ENCODE measurements at places on chromosomes 3 and 15.

- no peak for DNase-seq
These were observed 25.5 kb downstream of the CLK3 start for GRCh38 chr15:74641151-74641550.

DNA sequence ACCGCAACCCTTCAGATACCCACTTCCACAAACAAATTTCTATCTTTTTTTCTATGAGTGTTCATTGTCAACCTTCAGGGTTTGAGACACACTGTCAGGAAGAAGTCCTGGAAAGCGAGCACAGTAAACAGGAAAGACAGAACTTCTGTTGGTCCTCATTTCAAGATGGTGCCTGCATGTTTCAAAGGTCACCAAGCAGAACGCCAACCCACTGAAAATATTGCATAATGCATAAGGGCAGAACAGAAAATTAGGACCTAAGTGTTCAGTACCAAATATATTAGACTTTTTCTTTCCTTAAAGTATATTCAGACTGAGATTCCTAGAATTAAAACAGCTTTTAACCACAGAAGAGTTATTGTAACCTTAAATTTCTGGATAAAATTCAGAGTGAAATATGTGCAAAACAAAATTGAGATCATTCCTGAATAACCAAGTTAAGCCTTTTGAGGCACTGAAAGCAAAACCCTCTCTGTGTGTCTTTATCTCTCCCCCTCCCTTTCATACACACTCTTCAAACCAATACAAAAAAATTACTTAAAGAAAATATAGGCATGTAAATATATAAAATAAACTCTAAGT is 387.8 kb upstream of the THBS1 start:
- DNase-seq, result no peak

DNA sequence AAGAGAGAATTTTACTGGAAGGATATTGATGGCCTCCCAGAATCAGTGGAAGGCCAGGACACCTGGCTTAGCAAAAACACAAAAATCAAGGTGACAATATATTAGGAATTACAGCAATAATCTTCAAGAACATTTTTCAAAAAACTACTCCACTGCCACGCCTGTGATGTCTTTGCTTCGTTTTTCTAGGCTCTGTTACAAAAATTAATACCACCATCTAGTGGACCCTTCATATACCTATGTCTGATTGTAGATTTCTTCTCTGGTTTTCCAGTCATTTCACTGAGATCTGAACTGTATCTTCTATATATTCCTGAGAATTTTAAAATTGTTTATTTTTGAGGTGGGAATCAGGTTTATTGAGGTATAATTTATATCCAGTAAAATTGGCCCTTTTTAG is 5.6 kb upstream of the SLC33A1 start:
- DNase-seq, result no peak

DNA sequence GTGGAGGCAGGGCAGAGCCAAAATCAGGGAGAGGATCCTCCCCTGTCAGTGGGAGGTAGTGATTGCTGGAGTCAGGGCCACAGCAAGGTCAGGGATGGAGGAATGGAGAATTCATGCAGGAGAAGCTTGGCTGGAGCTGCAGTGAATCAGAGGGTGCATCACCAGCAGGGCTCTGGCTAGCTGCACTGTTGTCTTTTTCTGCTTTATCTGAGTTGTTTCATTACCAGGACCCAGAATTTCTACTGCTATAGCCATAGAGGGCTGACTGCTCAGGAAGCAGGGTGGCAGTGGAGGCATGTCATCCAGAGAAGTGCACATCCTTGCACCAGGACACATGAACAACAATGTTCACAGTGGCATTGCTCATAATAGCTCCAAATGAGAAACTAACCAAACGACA is 113.5 kb upstream of the GALNT15 start:
- no peak for DNase-seq

GRCh38 chr3:196054661-196055060 is 27.2 kb downstream of the TFRC start:
- DNase-seq, result no peak

DNA sequence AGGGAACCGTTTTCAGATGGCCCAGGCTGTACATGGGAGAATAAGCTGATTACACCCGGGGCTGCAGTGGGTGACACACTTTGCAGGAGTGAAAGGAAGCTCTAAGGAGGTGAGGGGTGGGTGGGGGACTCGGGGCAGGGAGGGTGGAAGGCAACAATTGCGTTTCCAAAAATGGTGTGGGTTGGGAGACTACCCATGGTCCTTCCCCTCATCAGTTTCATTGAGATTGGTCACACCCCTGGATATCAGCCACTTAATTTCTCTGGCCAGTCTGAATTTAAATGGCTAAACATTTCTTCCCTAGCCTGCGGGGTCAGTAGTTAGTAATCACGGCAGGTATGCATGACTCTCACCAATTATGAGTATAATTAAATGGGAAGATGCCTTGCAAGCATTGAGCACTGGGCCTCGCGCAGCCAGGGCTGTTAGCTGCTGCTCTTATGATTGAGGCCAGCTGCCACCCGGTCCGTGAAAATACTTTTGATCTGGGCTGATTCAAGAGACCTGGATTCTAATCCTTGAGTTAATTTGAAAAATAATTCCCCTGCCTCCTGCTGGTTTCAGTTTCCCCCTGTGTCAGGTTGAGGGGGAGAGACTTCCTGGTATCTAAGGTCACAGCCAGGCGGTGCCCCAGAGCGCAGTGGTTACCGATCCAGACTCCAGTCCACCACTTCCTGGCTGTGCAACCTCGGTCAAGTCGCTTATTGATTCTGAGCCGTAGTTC is 23.3 kb downstream of the SLC6A6 start:
- no peak for DNase-seq

DNA sequence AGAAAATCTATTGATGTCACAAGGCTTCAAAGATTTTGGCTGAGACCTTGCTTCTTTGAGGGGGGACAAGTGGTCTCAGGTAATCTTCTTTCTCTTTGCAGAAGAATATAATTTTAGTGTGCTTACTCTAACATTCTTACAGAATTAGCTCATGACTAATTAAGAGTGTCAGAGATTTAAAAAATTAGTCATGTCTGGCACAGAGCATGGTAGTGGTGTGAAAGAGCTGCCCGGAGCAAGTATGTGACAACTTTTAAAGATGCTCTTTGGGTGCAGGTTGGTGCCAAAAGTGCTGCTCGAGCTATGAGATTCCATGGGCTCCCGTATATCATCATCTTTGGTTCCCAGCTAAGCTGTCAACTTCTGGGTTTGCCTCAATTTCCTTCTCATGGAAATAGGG is 31.1 kb downstream of the CYP19A1 start:
- no peak for DNase-seq

- DNase-seq, result no peak
These were observed 45.0 kb downstream of the BLM start for GRCh38 chr15:90762109-90762508.

DNA sequence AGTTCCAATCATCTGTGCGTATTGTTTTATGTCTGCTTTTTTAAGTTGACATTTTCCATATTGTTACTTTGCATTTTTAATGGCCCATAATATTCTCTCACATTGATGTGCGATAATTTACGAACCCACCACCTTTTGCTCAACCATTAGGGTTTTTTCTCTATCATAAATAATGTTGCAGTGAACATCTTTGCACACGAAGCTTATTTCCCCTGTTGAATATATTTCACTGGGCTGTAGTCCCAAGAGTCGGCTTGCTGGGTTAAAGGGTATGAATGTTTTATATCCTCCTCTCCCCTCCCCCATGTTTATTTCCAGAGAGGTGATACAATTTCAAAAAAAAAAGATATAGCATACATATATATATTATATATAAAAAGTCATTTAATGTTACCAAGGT is 272.7 kb upstream of the RGMA start:
- DNase-seq, result no peak

- DNase-seq, result no peak
These were observed 9.1 kb upstream of the HHATL start for GRCh38 chr3:42711491-42712343.

DNA sequence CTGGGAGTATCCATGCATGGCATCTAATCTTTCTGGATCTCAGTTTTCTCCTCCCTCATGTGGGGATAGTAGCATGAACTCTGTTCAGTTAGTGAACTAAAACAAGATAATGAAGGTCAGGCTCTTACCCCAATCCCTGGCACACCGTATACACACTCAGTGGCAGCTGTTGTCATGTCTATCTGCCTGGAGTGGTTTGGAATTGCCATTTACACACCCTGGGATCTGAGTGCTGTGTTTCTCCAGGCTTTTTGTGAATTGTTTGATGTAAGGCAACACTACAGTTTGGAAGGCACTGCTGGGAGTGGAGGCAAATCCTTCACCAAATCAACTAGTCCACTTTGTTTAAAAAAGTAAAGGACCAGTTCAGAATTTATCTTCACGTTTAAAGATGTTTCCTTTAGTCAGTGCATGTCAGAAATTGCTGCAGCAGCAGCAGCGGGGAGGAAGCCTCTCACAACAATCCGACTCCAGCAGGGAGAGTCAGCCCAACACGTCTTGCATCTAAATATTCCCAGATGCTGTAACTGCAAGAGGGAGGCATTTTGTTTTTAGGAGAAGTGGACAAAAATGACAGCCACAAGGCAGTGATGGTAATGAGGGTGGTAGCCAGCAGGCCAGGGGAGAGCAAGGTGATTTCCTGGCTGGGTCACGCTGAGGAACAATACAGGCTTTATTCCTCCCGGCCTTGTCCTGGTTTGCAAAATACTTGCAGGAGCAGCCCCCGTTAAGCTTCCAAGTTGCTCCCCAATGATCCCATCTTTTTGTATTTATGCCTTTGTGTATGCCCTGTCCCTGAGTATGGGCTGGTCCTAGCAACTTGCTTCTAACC is 128.5 kb upstream of the LRIG1 start:
- no peak for DNase-seq

- DNase-seq, result no peak
These were observed 13.5 kb downstream of the SEMA4B start for GRCh38 chr15:90214553-90215196.

GRCh38 chr3:41436983-41437382 is 237.7 kb downstream of the CTNNB1 start:
- DNase-seq, result no peak

DNA sequence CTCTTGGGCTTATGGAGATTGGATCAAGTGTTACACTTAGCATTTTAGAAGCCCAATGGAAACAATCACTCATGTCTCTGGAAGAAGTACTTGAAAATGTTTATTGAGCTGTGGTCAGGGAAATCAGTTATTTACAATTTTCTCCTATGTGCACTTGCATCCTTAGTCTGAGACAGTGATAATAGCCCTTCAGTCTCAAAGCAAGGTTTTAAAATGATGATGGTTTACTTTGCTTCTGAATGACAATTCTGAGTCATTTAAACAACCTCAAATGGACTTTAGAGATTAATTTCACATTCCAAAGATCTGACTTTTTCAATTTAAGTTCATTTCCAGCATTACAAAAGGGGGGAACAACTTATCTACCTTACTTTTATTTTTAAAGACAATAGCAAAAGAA is 20.1 kb downstream of the TIPARP start:
- no peak for DNase-seq

DNA sequence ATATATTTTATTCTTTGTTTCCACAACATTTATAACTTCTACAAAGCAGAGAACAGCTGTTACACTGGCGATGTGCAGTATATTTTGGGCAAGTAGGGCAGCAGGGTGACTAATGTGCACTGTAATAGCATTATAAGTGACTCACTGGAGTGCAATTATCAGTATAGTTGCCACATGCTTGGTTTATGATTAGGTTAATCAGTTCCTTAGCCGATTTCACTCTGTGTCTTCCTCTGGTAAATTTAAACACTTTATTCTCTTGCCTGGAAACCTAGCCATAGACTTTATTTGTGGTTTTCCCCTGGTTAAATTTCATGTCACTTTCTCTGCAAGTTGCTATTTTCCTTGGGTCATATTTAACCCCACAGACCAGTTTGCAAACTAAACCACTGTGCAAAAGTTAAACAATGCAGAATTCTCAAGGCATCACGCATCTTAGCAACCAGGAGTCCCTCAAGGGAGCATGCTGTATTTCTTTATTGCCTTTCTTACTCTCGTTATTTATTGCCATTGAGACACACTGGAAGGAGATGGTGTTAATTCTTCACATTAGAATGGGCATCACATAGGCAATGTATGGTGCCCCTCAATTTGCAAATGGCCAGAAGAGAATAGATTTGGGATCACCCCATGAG is 690.2 kb upstream of the DPPA4 start:
- DNase-seq, result no peak

DNA sequence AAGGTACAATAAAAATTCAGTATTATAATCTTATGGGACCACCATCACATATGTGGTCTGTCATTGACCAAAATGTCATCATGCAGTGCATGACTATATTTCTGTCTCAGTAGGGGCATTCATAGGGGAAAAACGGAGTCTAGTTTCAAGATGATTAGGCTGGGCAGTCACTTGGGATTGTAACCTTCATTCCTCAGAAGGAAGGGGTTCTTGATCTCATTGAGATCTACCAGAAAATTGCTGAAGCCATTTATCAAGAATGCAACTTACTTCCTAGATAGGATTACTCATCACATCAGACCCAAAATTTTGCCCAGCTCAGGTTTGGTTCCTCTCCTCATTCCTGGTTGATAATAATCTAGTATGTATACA is 37.3 kb downstream of the BTD start:
- DNase-seq, result no peak

DNA sequence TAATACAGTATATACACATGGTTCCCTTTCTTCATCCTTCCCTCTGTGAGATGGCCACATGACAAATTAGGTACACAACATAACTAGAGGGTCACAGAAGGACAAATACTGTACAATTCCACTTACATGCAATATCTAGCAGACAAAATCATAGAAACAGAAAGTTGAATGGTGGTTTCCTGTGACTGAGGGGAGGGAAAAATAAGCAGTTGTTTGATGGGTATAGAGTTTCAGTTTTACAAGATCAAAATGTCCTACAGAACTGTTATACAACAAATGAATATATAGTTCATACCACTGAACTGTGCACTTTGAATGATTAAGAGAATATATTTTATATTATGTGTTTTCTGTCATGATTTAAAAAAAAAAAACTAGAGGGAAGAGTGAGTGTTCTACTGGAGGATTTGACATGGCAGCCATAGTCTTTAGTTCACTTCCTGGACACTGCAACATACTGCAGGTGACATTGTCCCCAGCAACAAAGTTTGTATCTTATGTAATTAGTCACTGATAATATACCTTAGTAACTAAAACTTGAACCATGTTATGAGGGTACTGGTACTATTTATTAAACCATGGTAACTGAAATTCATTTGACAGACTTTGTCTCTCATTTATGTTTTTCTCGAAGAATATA is 37.2 kb downstream of the CCDC54 start:
- DNase-seq, result no peak

GRCh38 chr3:95899494-95899893 is 914.9 kb upstream of the EPHA6 start:
- no peak for DNase-seq

GRCh38 chr3:10940106-10940505 is 52.4 kb upstream of the SLC6A1 start:
- DNase-seq, result no peak

DNA sequence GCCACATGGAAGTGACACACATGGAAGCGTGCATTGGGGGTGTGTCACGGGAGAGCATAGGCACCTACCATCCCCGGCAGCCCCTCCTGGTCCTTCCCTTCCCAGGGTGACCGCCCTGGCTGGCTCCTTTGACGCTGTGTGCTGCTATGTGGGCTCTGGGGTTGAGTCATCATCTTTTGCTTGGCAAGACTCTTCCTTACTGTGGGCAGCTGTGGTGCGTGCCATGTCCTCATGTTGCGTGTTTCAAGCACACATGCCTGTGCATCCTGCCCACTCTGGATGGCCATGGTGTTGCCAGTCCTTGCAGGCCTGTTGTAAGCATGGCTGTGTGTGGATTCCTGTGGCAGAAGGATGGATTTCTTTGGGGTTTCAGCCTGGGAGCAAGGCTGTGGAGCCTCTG is 14.0 kb downstream of the PLXNA1 start:
- DNase-seq, result no peak

Measured in cortex of kidney (tissue), 1 donor.